Left ventricle myocardium superior (tissue), 1 donor: ENCODE measurements at places on chromosomes 16 and 17. TPM values are rescaled to one million over a fixed set of nuclear protein-coding genes. Genes with fewer than 3 reads are reported as not detected.

DNA sequence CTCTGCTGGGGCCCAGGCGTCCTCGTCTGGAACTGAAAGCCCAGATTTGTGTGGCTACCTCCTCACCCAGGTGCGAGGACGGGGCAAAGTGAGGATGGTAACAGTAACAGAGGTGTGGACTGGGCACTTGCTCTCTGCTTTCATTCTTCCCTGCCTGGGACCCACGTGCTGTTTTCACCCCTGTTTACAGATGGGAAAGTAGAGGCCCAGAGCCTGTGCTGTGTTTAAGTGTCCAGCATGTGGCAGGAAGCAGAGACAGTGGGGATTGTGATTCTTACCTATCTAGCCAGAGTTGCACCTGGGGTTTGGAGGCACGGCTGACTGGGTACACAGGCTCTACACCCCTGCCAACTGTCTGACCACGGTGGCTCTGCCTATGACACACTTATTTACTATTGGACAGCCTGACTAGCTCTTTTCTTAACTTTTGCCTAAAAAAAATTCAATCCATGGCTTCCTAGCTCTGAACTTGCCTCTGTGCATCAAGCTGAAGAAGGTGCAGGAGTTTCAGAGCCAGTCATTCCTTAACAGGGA is 155.4 kb downstream of the CLEC16A start:
- no peak for DNase-seq

Gene ZNF174
- total RNA-seq, result 9.9 TPM

Gene SOX9
- total RNA-seq, result 7.3 TPM

DNA sequence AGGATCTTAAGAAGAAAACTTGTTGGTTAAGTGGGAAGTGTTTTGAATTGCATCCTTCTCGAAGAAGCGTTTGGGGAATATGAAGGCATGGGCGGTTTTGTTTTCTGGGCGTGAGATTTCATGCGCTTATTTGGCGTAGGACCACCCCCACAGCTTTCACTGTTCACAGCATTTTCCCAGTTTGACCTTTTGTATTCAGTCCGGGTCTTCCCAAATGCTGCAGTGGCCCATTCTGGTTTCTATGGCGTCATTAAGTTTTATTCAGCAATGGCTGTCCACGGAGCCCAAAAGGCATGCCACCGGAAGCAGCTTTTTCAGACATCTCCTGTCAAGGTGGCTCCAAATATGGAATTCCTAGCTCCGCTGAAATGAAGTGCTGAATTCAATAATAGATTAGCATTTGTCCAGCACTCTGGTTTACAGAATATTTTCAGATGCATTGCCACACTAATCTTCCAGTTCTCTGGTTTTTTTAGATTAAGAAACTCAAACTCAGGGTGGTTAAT is 90.6 kb upstream of the FBXO47 start:
- DNase-seq, result no peak

DNA sequence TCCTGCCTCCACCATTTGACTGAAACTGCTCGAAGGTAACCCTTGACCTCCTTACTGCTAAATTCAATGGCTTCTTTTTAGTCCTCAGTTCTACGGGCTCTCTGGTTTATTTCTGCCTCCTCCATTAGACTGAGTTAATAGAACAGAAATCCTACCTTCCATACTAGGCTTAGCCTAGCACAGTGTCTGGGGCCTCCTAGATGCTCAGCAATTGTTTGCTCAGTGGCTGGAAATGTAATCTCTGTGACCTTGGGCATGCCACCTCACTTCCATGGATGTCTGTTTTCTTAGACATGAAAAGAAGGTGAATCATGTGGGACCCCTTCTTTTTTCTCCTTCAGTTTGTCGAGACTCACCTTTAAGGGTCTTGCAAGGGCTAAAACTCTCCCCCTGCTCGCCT is 19.7 kb downstream of the NXPH3 start:
- DNase-seq, result no peak

- no peak for DNase-seq
These were observed 101.6 kb downstream of the RAB11FIP4 start for GRCh38 chr17:31492880-31493655.
